ENCODE measurements at places on chromosomes 2 and 18.

DNA sequence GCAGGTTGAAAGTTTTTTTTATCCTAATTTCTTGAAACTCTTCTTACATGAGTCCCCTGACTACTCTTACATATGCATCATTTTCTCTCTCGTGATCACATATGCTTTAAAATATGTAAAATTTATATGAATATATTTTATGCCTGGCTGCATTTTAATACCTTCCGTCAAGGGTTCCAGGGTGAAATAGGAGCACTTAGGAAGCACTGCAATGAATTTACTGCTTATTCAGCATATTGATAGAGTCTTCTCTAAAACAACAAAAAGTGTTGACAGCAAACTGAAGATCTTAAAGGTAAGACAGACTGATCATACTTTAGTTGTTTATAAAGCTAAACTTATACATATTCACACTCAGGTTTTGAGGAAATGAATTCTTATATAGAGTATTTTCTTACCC, 1191.6 kb upstream of the CRIM1 start:
- DNase-seq = no peak

- DNase-seq = no peak
Measured at GRCh38 chr2:47891369-47892337, 14.6 kb downstream of the FBXO11 start.

GRCh38 chr2:69955029-69955428, 6.4 kb downstream of the ASPRV1 start:
- no peak for DNase-seq

- DNase-seq = no peak
Measured at GRCh38 chr2:124894199-124894598, 869.1 kb downstream of the CNTNAP5 start.

- DNase-seq = no peak
Measured at GRCh38 chr2:54083445-54083844, 32.0 kb upstream of the ACYP2 start.

GRCh38 chr2:110679337-110679707, 1.5 kb upstream of the BUB1 start:
- DNase-seq = no peak
